ENCODE measurements at places on chromosomes 2 and 18.

GRCh38 chr18:77617694-77618093 is 368.0 kb downstream of the GALR1 start:
- DNase-seq = no peak

DNA sequence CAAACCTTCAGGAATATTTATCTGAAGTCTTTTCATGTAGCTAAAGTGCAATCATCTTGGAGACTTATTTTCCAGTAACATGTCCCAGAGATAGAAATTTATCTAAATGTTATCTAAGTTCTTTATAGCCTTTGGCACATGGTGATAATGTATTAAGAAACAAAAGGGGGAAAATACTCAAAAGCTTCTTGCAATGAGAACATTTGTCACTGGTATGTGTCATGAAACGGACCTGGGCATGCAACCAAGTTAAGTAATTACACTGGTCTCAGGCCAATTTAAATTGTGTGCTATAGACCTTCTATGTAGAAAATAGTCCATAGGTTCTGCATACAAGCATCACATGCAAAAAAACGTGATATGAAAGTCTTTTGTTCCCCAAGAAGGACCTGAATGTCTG is 136.2 kb downstream of the SLC8A1 start:
- DNase-seq = no peak

- DNase-seq = no peak
These were observed 10.2 kb downstream of the ZNF514 start for GRCh38 chr2:95149397-95149984.

DNA sequence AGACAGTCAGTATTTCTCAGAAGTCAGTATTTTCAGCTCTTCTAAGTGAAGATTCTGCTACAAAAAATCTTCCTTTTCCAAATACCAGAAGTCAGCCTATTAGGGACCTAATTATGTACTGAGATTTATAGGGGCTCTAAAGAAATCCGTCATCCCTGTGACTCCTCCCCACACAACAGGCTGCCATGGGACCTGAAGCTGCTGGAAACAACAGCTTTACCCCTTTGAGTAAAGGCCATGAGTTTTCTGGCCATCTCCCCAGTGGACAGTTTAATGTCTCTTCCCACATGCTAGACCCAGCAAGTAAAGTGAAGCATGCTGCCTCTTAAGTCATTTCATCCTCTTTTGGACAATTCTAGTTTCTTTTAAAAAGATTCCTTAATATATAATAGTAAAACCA is 255.7 kb upstream of the ACVR2A start:
- DNase-seq = no peak

- DNase-seq = no peak
These were observed 63.6 kb downstream of the ZBTB7C start for GRCh38 chr18:48345596-48345995.

DNA sequence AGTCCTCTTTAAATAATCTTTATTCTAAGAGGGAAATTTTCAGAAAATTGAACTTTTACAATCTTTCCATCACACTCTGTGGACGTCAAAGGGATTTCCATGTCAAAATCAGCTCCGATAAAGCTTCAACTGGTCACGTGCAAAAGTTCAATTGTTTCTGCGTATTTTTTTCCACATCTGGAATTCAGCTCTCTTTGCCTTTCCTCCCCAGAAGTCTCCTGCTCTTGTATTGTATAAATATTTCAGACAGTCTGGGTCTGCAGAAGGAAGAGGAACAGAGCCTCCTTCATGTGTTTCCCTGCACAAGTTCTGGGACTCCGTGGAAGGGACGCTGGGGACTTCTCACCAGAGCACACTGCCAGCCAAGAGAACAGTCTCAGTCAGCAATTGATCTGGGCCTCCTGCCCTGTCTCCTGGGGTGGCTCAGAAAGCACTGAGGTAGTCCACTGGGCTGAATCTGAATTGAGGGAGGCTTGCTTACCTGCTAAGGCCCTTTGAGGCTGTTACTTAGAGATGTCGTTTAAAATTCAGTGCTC is 251.5 kb downstream of the TFCP2L1 start:
- DNase-seq = no peak

DNA sequence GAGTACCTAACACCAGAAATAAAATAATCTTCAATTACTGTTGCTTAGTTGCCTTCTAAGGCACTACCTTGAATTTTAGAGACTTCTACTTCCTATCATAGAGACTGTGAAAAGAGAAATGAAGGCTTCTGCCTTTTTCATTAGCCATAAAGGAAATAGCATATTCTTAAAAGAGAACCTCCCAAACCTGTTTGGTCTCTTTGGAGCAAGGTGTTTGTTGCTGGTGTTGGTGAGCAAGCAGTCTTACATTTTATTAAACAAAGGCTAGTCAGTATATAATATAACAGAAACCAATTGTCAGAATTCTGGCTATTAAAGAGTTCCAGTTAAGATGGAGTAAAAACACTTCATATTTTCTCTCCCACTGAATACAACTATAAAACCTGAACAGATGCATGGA is 116.4 kb downstream of the TAF4B start:
- DNase-seq = no peak

- no peak for DNase-seq
These were observed 177.9 kb downstream of the LRRTM1 start for GRCh38 chr2:80126596-80127189.

DNA sequence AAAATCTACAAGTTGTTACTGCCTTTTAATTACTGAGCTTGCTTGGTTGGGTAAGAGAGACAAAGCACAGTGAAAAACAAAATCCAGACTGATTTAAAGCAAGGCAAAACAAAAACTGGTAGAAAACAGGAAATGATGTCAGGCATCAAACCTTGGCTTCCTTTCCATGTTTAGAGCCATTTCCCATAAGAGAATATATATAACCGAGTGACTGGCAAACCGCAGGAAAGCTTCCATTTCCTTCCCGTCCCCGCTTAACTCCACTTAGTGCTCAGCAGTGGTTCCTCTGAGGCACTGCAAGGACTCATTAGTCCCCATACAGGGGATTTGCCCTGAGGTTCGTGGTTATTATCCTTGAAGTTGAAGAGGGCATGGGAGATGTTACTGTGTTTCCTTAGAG is 446.3 kb downstream of the LPIN1 start:
- no peak for DNase-seq

DNA sequence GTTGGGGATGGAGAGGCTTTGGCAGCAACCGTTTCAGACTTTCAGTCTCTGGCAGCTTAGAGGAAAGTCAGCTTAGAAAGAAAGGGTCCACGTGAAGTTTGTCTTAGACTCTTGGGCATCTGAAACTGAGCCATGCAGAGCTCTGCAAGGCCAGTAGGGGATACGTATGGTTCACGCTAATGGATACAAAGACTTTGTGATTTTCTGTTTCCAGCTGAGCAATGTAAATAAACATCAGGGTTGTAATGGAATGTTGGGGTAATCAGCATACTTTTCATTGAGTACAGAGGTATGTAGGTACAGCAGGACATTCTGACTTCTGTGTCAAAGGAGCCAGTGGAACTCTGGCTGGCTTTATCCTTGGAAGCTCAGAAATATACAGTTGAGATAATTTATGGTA is 31.0 kb downstream of the RALB start:
- peak; percentile 75 for DNase-seq

DNA sequence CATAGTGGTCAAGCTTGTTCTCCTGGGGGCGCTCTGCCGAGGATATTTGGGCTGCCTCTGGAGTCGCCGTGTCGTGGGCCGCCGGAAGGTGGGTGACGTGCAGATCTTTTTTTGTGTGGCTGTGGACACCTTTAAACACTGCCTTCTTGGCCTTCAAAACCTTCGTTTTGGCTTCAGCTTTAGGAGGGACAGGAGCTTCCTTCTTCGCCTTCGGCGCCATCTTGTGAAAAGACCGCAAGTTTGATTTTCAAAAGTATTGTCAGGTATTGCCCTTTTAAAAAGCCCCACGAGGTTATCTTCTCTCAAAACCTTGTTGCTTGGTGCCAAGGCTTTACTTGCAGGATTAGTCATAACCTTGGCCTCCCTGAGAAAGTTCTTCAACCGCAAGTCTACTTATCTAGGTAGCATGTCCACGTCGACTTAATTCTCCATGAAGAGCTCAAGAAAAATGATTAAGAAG is 20.8 kb downstream of the LAMA3 start:
- DNase-seq = no peak

DNA sequence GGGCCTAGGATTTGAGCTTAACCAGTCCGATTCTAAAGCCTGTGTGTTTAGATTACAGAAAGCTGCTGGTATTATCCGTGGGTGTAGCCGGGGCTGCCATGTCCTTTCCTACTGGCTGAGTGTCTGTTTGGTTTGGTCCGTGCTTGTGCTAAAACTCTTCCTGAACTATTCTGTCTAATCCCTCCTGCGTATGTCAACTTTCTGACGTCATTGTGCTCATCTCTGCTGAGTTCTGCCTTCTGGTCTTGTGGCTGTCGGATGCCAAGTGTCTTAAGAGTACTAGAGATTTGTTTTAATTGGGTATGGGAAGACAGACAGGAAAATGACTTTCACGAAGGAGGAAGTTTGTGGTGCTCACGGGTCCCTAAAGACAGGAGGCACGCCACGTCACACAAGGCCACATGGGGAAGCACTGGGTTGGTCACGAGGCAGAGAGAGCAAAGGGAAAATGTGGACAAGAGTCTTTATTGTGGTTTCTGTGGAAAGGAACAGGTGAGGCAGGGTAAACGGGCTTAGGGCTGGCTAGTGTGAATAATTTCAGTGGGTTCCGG is 31.8 kb upstream of the NTSR2 start:
- no peak for DNase-seq

GRCh38 chr2:15041429-15041837 is 408.9 kb downstream of the LRATD1 start:
- no peak for DNase-seq

- no peak for DNase-seq
These were observed 209.5 kb downstream of the VAPA start for GRCh38 chr18:10122988-10123950.

DNA sequence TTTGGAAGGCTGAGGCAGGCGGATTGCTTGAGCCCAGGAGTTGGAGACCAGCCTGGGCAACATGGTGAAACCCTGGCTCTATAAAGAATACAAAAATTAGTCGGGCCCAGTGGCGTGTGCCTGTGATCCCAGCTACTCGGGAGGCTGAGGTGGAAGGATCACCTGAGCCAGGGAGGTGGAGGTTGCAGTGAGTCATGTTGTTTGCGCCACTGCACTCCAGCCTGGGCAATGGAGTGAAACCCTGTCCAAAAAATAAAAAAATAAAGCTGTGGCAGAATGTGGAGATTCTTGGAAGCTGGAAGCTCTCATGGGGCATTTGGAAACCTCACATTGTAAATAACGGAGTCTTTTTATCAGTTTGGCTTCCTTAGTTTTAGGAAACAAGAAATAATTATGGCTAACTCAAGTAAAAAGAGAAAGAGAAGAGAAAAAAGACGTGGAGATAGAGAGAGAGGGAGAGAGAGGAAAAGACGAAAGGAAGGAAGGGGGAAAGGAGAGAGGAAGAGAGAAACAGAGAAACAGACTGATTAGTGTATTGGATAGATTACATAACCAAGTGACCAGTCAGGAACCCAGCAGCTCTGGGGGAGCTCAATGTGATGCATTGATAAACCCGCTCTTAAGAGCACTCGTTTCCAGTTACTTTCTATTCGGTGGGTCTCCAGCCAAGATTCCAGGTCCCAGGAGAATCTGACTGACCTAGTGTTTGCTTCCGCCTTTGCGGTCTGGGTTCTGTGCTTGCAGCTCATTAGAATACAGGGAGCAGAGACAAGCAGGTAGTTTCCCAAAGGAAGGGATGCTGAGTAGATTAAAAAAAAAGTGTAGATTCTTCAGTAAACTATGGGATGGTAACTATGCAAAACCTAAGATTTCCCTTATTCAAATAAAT is 1.1 kb upstream of the SPAST start:
- no peak for DNase-seq

- no peak for DNase-seq
These were observed 50.5 kb upstream of the HS6ST1 start for GRCh38 chr2:128369108-128369555.

DNA sequence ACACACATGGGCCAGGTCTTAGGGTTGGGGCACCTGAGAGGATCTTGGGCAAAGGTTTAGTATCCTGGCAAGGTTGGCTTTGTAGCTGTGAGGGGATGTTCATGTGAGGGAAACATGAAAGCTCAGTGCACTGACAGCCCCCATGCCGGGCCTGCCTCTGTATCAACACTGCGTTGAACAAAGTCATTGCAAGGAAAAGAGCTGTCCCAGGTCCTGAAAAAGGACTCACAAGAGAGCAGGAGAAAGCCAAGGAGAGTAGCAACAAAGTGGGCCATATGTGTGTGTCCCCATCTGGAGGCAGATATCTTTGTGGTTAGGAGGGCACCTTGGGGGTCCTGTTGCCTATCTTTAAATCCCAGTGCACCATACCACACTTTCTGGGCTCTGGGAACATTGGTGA is 237.8 kb upstream of the THSD7B start:
- peak; percentile 28 for DNase-seq

GRCh38 chr2:163397451-163397850 is 338.4 kb downstream of the FIGN start:
- no peak for DNase-seq

- no peak for DNase-seq
These were observed 595 bp downstream of the PARD6G start for GRCh38 chr18:80246445-80247392.

DNA sequence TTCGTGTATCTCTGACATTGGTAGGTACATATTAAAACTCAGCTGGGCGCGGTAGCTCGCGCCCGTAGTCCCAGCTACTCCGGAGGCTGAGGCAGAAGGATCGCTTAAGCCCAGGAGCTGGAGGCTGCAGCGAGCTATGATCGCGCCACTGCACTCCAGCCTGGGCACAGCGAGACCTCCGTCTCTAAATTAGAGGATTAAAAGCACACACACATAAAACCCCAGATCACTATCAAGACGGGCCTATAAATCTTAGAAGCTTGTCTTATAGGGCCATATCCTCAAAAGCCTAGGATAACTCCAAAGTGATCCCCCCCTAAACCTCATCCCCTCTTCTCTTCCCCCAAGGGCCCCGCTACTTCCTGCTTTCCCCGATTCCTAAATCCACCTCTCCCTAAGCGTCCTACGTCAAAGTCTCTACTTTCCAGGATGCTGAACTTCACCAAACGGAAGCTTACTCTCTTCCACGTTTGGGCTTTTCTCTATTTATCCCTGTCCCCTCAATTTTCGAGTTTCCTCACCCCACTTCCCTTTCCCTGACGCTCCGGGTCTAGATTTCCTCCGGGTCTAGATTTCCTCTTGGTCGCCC is 707 bp downstream of the KRCC1 start:
- DNase-seq = no peak

DNA sequence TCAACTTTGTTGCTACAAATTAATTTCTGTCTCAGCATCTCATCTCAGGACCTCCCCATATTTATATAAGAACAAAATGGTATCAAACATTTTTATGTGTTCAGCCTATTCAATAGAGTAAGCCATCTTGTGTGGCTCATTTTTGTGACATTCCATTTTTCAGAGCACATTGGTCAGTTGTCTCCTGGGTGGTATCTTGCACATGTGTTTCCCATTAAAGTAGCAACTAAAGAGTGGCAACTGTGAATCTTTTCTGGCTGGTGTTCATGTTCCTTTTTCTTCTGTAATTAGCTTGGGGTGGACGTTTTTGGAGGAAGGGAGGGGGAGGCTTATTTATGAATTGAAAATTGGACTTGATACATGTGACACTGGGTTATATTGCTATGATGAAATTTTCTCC is 45.4 kb upstream of the EFEMP1 start:
- no peak for DNase-seq

GRCh38 chr2:95728878-95729596 is 137.2 kb downstream of the TRIM43 start:
- peak; percentile 52 for DNase-seq
